Activated CD8-positive, alpha-beta memory T cell treated with anti-CD3 and anti-CD28 coated beads for 1 hour (primary cell): ENCODE measurements at places on chromosomes 13 and 19.

DNA sequence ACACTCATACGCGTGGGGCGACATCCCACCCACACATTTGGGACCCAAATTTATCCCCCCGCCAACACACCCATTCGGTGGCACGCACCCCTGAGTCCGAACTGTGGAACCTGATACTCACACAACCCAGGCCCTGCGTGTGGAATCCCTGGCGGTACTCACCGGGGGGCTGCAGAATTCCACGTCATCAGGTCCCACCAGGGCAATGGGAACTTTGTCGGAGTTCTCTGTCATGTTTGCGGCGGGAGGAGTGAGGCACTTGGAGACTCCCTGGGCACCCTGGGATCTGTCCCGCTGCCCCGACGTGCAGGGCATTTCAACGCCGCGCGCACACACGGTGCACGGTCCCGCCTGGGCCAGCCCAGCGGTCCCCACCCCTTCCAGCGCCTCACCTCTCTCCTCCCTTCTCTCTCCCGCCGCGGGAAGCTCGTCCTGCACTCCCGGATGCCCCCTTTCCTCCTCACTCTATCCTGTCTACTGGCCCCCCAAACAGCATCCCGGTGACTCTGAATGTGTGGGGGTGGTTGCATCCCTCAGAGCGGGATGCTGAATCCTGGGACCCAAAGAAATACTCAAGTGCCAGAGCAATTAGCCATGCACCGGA, at the start of gene CNMD:
TSS of gene CNMD (minus strand) at position 353 of the 604 bp plus-strand sequence. CDS start at position 234, 119 bp downstream.
- no peak for DNase-seq

GRCh38 chr19:28941833-28942232, 271.1 kb downstream of the UQCRFS1 start:
- no peak for DNase-seq

GRCh38 chr19:21210037-21210621, 68.3 kb downstream of the ZNF431 start:
- DNase-seq: no peak

DNA sequence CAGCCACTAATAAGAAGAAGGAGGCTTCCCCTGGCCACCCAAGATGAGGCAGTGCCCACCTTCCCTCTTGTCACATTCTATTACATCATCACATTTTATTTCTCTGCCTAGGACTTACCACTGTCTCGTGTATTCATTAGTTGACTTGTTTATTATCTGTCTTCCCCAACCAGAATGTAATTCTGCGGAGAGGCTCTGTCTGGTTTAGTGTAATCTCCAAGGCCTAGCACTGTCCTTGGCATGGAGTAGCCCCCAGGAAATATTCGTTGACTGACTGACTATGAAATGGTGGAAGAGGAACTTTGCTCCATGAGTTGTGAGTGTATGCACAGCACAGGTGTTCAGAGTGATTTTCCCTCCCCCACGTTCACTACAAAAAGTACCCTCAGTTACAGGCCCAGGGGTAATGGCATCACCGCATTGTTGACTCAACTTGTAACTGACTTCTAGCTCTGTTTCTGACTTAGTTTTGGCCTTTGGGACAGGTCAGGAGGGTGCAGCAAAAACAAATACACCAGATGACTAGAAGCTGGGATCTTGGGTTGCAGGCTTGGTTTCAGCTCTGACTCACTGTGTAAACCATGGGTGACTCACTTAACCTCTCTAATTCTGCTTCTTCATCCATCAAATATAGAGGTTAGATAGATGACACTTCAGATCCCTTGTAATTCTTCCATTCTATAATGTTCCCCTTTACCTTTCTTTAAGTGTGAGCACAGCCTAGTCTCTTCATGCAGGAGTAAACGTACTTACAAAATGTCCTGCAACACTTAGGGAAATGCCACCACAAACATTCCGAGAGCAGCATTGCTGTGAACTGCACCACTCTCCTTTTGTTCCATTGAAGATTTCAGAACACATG, 229.7 kb downstream of the KCNRG start:
- DNase-seq: no peak

DNA sequence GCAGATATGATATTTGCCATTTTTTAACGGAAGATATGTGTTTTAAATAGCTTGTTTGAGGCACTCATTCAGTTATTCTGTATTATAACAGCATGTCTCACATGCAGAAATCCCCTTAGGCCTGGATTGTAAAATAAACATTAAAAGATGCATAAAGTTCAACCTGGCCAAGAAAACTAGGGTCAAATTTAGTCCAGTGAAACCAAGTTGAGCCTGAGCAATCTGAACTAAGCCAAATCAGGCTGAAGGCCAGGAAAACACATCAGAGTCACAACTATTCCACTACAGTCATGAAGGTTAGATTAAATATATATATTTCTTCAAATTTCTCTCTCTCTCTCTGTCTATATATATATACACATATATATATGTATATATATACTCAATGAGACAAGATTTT, 504.8 kb downstream of the SLITRK1 start:
- DNase-seq: no peak

- no peak for DNase-seq
These were observed 97.2 kb upstream of the EDNRB start for GRCh38 chr13:78015782-78016181.

- DNase-seq: no peak
These were observed 1286.9 kb upstream of the PCDH20 start for GRCh38 chr13:62702502-62702901.

- no peak for DNase-seq
These were observed 25.3 kb downstream of the COG3 start for GRCh38 chr13:45490068-45490467.

DNA sequence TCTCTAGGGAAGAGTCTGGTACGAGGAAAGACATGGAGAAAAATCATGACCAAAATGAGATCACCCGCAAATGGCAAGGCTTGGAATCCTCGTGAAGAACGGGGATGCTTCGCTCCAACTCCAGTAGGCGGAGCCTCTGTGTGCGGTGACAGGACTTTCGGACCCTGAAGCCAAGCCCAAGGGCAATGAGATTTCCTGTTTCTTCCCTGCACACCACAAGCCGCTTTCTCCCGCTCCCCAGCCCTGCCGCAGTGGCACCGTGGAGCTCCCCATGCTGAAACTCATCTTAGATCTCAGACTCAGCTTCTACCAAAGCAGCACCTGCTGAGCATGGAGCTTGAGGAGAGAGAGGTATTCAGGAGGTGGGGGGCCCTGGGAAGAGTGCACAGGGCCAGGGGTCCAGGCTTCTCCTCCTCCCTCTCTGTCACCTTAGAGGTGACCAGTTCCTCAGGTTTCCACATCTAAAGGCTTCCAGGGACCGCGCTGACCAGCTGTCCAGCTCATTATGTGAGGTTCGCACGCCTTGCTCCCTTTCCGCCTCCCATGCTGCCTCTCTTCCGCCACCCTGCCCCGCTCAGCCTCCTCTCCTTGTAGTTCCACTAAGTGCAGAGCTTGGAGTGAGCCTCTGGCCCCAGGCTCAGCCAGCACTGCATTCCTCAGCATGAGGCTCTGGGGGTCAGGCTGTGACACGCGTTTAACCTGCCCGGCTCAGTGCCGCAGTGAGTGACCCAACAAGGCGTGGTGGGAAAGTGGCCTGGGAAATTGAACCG, 153.8 kb upstream of the SOX1 start:
- DNase-seq: no peak

DNA sequence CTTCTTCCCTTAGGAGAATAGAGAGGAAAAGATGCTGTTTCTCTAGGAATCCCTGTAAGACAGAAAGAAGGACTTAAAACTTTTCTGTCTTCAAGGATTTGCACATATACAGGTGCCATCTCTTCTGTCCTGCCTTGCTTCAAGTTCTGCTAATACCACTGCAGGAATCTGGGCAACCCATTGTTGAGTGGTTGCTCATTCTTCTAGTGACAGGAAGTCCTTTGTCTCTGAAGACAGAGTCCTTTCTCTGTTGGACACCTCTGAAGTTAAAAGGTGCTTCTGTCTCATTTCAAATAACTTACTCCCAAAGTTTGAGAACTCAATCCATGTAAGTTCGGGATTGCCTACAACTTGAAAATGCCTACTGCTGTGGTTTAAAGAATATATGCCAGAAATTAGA, 114.4 kb upstream of the TMTC4 start:
- no peak for DNase-seq

DNA sequence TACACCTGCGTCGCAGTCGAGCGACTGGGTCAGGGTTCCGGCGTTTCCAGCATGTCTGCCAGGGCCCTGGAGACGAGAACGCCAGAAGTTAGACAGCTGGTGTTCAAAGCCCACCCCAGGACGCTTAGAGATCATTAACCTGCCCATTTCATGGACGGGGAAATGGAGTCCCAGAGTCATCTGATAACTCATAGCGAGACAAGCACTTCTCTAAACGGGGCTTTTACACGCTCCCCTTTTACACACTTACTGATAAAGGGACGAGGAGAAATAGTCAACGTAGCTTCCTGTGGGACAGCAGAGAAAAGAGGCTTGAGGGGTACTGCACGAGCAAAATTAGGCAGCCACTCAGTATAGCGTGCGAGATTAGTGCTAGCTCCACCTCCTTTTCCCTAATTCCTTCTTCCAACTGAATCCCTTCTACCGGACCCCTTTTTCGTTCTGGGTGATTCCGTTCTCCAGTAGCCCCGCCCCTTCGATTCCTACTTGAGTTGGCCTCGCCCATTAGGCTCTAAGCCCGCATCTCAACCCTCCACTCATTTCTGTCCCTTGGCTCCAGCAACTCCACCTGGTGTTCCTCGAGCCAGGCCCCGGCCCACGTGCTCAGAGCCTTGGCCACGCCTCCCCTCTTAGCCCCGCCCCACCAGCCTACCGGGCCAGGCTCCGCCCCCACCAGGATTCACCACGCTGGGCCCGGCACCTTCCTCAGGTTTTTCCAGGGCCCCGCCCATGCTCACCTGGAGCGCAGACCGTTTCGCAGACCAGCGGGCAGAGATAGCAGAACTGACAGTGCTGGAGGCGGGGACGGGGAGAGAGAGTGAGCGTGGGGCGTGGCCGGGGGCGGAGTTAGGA, 3.7 kb downstream of the HRC start:
- DNase-seq: no peak

DNA sequence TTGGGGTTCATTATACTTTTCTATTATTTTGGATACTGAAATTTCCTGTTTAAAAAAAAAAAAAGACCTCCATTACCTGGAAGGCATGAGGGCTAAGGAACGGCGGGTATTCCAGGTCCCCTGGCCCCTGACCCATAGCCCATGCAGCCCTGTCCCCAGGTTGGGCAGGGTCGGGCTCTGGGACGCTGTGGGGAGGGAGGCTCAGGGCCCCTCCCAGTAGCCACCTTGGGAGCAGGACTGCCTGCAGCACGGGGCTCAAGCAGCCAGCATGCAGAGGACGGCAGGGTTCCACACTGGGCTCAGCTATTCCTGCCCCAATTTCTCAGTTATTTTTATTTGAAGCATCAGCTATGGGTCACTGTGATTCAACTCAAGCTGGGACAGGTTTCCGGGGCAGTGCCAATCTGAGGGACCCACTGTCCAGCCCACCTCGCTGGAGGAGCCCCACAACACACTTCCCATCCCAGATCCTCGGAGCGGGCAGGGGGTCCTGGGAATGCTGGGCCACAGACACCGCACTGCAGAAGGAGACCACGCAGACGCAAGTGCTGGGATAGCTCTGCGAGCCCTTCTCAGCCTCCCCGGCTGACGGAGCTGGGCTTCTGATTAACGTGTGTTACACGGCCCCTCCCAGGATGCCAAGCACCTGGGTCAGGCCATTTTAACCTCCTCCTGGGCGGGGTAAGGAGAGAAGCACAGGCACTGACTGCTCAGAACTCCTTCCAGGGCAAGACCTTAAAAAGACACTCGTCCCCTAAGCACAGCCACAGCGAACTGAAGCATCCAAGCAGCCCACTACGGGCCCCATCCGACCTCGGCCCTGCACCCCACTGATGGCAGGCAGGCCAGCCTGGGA, 60.1 kb downstream of the PEPD start:
- DNase-seq: no peak

DNA sequence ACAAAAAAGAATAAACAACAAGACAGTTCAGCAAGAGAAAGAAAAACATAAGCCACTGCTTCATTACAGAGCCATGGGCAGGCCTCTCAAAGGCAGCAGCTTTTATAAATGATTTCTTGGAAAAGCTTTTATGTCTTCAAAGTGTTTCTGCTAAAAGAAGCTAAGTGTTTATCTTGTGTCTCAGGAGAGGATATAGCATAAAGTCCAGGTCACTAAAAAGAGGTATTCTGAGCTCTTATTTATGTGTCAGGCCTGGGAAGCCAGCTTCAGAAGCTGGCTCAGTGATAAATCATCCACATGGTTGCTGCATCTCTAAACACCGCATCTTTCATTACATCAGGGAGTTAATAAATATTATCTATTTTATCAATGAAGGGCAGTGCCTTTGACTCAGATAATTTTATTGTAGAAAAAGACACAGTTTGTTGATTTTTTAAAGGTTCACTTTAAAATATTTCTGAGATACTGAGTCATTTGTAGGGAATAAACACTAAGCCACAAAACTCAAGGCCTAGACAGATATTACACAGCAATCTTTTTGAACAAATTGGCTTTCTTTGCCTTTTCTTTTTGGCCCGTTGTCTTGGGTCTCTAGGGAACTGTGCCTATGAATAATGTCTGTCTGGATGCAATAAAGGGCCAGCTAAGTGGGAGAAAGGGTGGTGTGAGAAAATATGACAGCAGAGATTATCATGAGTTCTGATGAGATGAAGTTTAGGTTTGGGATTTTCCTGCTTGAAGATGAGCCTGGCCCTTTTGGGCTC, 1086.6 kb downstream of the UQCRFS1 start:
- DNase-seq: no peak

- no peak for DNase-seq
These were observed 262.6 kb upstream of the RXFP2 start for GRCh38 chr13:31476753-31477152.

DNA sequence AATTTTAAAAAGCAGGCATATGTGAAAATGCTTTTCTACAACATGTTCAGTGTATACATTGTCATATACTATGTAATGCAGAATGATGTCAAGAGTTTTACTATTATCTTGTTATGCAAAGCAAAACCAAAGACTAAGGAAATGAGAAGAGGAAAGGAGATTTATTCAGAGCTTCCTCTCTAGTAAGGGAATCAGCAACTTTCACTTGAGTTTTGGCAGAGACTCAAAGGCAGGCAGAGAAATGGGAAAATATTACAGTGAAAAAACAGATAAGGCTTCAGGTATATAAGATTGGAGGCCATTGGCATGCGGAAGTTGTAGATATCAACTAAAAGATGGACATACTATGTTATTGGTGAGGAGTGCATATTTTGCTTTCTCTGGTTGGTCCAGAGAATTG, 512.0 kb upstream of the PCDH20 start:
- DNase-seq: no peak

GRCh38 chr13:26236296-26236695, 14.2 kb upstream of the RNF6 start:
- no peak for DNase-seq

GRCh38 chr13:26680572-26680971, 80.0 kb downstream of the GPR12 start:
- no peak for DNase-seq
